ENCODE measurements at places on chromosomes 6 and 20. TPM values are rescaled to one million over a fixed set of nuclear protein-coding genes. Genes with fewer than 3 reads are reported as not detected.

- no peak for DNase-seq
Measured at GRCh38 chr20:47346172-47346571, 10.3 kb downstream of the ZMYND8 start.

DNA sequence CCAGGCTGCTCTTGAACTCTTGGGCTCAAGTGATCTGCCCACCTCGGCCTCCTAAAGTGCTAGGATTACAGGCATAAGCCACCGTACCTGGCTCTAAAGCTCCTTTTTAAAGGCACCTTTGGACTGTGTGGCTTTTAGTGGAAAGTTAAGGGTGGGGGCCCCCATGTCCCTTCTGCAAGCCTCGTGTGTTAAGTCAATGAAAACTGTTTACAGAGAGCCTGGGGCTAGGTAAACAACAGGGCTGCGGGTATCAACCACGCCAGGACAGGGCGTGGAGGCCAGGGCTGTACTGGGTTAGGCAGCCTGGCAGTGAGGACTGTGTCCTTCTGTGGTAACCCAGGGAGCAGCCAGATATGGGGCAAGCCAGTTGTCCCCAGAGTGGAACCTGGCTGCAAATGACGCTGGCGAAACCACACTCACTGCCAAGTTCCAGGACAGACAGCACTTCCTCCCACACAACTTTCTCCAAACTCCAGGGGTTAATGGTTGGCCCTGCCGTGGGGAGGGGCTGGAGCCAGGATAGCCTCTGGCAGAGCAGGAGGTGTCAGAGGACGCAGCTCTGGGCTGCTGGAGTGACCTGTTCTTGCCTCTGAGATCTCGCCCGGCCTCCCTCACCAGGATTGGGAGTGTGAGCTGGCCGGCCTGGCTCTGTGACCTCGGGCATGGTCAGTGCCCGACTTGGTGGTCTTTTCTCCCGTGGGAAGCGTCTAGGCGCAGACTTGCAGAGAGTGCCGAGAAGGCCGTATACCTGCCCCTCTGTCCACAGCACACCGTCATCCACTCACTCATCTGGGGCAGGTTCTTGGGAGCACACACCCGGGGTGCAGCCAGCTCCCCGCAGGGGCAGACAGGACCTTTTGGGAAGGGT, 3.2 kb downstream of the SLC17A9 start:
- no peak for DNase-seq

OR12D3 gene
- total RNA-seq: not detected

SMIM26 gene
- total RNA-seq: 46.8 TPM

IP6K3 gene
- total RNA-seq: 3.4 TPM

MYB gene
- 1.3 TPM for total RNA-seq

PPP1R14C gene
- total RNA-seq: 13.6 TPM

DNA sequence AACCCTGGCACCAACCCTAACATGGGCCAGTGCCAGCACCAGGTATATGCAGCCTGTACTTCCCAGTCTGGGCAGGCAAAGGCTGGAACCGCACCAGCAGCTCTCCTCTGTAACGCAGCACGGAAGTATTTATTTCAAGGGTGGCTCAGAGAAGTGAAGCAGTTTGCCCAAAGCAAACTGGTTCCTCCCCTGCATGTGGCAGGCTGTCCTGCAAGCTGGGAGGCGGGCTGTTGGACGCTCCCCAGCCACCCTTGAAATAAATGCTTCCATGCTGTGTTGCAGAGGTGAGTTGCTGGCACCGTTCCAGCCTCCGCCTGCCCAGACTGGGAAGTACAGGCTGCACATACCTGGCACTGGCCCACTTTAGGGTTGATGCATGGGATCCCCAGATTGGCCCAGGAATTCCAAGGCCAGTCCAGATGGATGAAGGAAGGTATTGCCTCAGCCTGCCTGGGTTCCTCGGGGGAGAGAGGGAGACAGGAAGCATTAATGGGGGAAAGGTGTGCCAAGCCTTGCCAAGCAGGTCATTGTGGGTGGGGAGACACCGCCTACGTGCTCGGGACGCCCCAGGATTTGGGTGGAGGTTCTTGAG, 49.8 kb downstream of the PPARD start:
- DNase-seq: no peak

FAM83B gene
- total RNA-seq: 0.16 TPM

RBM38 gene
- total RNA-seq: 20.0 TPM

GRCh38 chr6:118659513-118660217, 8.3 kb upstream of the CEP85L start:
- DNase-seq: no peak

PRICKLE4 gene
- total RNA-seq: 7.9 TPM

DNA sequence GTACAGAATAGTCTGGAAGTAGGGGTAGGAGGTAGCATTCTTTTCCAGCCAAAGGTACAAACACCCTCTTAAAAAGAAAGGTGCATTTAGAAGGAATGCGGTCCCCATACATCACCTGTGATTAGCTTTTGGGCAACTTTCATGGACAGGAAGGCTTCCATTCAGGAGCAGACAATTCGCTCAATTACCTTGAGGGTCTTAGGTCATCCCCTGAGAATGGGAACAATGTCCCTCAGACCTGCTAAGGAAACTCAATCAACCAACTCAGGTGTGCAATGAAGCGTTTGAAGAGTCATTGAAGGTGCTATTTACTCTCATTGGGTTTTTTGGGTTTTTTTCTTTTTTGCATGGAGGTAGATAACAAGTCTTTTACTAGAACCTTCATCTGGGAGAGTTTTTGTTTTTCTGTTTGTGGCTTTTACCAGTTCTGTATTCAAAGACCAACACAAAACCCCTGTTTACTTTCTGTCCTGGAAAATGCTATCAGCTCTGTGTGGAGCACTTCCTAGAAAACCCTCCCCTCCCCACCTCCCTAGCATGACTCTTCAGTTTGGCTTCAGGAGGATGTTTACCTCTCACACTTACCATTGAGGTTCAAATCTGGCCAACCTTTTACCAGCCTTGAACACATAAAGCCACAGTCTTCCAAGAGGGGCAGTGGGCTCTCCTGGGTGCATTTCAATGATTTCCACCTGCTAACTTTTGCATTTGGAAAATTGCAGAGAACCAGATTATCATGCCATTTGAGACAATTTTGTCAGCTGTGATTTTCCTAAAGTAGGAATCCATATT, 271.2 kb upstream of the PRDM1 start:
- no peak for DNase-seq

AGER gene
- total RNA-seq: 616 TPM

LY6G6F gene
- total RNA-seq: not detected

GRCh38 chr20:18978311-18978710, 164.7 kb downstream of the SCP2D1 start:
- no peak for DNase-seq

DNA sequence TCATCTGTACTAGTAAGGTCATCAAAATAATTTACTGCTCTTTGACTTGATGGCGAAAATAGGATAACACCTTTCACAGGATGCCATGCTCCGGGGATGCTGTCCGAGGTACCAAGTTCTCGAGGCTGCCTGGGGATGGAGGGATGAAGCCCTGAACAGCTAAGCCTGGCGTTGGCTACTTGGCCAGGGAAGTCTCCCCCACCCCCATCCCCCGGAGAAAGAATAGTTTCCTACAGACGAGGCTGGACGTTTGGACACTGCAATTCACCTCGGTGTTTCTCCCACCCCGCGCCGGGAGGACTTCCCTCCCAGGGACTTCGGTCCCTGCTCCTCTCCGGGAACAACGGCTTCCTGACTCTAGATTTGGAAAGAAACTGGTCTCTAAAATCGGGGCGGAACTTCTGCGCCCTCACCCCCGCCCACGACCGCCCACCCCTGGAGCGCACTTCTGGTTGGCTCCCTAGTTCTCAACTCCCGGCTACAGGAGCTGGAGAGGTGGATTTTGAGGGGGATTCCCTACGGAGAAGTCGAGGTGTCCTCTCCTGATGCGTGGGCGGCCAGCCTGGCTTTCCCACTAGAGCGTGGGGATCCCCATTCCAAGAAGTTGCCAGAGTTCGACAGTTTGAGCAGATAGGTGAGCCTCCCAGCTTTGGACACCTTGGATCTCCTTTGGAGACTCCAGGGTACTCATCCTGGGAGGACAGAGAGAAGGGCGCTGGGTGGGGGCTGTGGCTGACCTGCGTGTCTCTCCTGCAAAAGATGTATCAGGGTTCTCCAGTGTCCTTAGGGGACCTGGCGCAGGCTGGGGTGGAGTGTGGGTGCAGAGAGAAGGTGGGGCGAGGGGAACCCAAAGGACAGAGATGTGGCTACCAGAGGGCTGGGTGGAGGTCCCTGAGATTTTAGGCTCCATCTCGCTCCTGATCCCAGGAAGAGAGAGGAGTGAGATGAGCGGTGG, 1.1 kb downstream of the PCSK2 start:
- no peak for DNase-seq

VSX1 gene
- not detected for total RNA-seq

PRDM13 gene
- total RNA-seq: not detected

GRCh38 chr6:151452750-151453427, 963 bp upstream of the RMND1 start:
- DNase-seq: peak; percentile 42

DNA sequence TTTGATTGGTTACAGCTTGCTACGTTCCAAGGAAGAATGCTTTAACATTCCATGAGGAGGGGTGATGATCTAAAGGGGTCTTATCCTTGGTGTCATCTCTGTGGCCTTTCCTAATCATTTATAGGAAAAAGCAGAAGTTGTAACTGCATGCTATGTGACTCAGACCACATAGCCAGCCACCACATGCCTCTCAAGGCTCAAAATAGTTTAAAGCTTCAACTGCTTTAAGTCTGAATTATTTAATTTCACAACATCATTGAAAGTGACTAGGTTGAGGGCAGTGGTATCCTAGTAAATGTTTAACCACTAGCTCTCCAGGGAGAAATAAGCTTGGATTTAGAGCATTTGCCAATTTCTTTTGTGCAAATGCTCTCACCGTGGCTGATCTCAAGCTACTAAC, 29.7 kb downstream of the MC3R start:
- no peak for DNase-seq

GRCh38 chr6:108074057-108074358, 533 bp downstream of the OSTM1 start:
- no peak for DNase-seq

- no peak for DNase-seq
Measured at GRCh38 chr6:11514672-11515071, 22.9 kb upstream of the TMEM170B start.

GRCh38 chr20:40750541-40751035, 61.6 kb upstream of the MAFB start:
- DNase-seq: no peak

- no peak for DNase-seq
Measured at GRCh38 chr6:1821513-1822183, 211.9 kb downstream of the FOXC1 start.

DNA sequence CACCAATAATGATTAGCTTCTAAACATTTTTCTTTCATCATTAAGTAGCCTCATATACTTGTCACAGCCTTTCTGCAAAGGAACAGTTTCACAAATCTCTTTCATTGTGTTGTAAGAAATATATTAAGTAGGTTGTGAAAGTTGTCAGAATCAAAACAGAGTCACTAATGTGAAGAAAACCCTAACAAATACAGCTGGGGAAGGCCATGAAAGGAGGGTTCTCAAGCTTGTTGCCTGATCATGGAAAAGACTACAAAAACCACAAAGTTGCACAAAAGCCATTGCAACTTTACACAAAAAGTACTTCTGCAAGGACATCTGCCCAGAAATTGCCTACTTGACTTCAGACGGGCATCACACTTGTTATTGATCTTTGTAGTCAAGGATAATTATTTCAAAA, 216.1 kb downstream of the ALDH8A1 start:
- DNase-seq: no peak

DNA sequence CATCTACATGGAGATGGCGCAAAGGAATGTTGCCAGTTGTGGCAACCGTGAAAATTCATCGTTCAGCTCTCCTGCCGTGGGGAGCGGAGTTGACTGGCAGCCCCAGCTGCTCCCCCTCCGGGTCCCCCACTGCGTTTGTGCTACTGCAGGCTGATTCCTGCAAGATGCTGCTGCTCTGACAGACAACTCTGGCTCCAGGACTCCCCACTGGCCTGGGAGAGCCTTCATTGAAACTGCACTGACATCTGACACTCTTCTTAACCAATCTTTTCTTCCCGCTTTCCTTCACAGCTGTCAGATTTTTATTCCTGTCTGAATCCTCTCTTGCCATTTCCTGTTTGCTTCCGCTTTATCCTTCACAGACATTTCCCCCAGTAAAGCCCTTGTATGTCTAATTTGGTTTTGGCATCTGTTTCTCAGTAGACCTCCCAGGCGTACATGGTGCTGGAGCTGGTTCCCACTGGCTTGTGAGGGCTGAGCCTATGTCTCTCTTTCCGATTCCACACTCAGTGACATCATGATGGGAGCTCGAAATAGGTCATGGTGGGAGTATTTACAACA, 9.5 kb upstream of the ATRN start:
- no peak for DNase-seq

- no peak for DNase-seq
Measured at GRCh38 chr6:121732641-121733040, 297.2 kb downstream of the GJA1 start.

DNA sequence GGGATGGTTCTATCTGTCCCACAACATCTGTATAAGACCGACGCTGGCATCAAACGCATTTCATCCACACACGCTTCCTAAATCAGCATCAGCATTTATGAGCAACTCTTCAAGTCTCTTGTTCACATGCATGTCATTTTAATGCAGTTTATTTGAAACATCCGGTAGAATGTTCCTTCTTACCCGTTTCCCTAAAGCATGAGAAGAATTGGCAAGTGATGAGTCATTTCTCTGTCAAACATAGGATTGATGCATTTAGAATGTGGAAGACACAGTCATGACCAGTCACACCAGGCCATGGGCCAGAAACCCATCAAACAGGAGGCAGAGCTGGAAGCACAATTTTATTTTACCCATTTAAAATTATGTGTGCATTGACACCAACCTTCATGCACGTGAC, 122.8 kb downstream of the UST start:
- no peak for DNase-seq

HNF4A gene
- total RNA-seq: 0.21 TPM

GUCA1A gene
- not detected for total RNA-seq

- DNase-seq: peak; percentile 15
Measured at GRCh38 chr20:62048346-62048761, 17.3 kb downstream of the TAF4 start.

DNA sequence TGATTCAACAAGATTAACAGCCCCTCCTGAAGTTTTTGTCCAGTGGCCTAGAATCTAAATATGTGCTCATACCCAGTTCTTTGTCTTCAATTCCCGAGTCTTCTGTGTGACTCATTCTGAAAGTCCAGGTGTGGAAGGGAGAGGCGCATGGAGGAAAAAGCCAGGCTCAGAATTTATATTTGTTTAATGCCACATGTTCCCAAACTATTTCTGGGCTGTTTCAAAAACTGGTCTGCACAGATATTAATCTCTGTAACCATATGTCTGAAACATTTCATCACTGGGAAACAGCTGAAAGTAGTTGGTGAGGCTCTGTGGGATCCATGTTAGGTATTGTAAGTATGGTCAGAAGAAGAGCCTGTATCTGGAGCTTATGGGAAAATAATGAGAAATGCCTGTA, 266.0 kb downstream of the PAX1 start:
- DNase-seq: no peak

ZGPAT gene
- 28.8 TPM for total RNA-seq

GRCh38 chr6:9523462-9523861, 891.4 kb downstream of the TFAP2A start:
- DNase-seq: no peak

DNA sequence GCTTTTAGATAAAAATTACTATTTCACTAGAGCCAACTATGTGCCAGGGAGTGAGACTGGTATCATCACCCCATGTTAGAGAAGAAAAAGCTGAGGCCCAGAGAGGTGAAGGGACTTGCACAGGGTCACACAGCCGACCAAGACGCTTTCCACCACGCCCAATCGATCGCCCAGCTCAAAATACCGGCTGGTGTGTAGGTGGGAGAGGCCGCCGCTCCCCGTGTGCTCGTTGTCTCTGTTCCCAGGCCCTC, 253 bp upstream of the SNPH start:
- no peak for DNase-seq

NKX2-2 gene
- not detected for total RNA-seq

KIF25 gene
- total RNA-seq: 1.2 TPM
